ENCODE measurements at places on chromosomes 3 and 15. TPM values are rescaled to one million over a fixed set of nuclear protein-coding genes. Genes with fewer than 3 reads are reported as not detected.

GRCh38 chr3:187257992-187258692 lies 33.4 kb downstream of the MASP1 start:
- DNase-seq, result no peak

GRCh38 chr3:46936733-46937250 lies 39.8 kb downstream of the CCDC12 start:
- DNase-seq, result no peak

DNA sequence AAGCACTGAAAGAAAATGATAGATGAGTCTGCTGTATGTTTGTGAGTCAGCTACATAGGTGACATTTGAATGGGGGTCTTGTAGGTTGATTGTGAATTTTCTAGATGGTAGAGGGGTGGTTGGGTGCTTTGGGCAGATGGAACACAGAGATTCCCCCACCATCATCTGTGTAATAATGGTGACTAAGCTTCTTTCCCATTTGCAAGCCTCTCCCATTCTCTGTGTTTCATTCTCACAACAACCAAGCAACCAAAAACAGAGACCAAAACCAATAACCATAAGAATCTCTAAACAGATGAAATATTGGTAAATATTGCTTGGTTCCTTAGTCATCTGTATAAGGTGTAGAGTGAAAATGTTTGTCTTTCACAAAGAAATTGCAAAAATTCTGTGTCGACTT lies 17.8 kb upstream of the UTS2B start:
- DNase-seq, result no peak

DNA sequence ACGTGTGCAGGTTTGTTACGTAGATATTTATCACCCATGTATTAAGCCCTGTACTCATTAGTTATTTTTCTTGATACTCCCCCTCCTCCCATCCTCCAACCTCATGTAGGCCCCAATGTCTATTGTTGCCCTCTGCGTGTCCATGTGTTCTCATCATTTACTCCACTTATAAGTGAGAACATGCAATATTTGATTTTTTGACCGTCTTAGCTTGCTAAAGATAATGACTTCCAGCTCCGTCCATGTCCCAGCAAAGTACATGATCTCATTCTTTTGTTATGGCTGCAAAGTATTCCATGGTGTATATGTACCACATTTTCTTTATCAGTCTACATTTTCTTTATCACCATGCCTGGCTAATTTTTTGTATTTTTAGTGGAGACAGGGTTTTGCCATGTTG lies 623.2 kb downstream of the SQOR start:
- DNase-seq, result no peak

DNA sequence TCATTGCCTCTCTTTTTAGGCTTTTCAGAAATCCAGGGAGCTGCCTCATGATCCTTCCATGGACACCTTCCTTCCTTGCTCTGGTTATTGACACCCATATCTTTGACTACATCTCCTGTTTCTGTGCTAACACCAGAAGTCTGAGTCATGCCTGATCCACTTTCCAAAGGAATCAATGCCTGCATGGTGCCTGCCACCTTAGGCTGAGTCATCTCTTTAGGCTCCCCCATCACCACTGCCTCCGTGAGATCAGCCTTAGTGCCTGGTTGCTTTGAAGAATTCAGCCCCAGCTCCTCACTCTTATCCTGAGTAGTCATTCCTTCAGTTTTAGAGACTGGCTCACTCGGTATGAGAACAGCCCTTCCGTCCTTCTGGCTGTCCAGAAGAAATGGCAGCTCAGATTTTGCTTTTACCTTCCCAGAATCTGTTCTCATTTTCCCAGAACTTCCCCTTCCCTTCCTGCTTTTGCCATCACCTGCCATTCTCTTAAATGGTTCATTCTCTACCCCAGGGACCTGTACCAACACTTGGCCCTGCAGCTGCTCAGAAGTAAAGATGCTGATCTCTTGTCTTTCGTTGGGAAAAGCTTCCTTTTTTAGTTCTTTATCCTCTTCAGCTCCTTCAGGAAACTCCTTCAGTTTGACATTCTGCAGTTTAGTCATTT lies 105.3 kb downstream of the MAP4 start:
- no peak for DNase-seq

- DNase-seq, result peak; percentile 78
These were observed 45.9 kb upstream of the THUMPD3 start for GRCh38 chr3:9316881-9317361.

DNA sequence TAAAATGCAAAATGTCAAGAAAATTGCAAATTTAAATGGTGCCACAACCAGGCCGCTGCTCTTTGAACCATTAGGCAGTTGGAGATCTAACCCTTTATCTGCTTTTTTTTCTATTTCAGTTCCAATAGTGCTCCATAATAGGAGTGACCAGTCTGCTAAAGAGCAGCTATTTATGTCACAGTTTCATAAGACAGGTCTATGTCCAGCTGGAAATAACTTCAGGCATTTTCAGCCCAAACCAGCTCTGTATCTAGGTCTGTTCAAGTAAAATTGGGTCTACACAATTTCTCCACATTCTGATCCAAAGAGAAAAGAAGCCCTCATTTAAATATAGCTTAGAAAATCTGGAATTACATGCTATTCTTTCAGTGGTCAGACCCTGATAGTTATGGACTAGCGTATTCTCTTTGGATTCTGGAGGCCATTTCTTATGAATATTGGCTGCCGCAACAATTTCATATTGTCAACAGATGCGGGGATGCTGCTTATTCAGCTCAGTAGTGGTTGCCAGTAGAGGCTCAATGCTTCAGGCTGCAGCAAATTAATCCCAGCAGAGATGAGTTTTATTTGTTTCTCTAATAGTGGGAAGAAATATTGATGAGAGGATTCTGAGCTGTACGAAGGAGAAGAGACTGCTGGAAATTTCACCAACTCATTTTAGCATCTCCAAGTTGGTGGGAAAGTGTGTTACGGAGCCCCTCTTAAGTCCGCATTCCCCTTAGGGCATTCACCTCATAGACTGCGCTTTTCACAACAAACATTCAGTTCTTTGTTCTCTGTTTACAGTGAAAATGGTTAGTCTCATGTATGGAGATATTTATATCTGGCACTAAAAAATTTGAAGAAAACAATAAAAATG lies 887.0 kb downstream of the ROBO1 start:
- peak; percentile 77 for DNase-seq

DNA sequence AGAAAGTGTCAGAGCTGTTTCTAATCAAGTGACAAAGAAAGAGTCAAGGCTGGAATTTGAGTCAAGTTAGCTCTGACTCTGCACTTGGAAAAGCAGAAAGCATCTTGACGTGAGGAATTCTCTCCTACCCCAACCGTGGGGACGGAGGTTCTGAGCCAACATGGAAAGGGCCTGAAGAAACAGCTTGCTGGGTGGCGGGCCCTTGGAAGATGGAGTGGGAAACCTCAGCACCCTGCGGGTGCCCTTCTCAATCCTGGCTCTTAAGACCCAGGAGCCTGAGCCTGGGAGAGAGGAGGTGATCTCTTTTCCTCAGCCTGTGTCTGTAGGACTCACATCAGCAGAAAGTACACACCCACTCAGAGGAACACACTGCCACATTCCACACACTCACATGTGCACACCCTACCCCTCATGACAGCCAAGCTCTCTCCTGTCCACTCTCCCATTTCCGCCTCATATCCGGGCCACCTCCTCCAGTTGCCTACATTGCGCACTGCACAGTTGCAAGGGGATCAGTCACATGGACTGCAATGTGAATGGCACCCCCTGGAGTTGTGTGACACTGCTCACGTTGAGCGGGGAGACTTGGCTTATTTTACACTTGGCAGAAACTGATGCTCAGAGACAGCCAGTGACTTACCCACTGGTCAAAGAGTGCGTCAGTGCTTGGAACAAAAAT lies 101.5 kb upstream of the SLC6A6 start:
- no peak for DNase-seq

- no peak for DNase-seq
These were observed 48.1 kb downstream of the BFSP2 start for GRCh38 chr3:133447750-133448477.

- DNase-seq, result no peak
These were observed 262.0 kb upstream of the KCNH8 start for GRCh38 chr3:18886331-18886730.

GRCh38 chr3:196214783-196215441 lies 1.4 kb upstream of the SLC51A start:
- DNase-seq, result no peak

DNA sequence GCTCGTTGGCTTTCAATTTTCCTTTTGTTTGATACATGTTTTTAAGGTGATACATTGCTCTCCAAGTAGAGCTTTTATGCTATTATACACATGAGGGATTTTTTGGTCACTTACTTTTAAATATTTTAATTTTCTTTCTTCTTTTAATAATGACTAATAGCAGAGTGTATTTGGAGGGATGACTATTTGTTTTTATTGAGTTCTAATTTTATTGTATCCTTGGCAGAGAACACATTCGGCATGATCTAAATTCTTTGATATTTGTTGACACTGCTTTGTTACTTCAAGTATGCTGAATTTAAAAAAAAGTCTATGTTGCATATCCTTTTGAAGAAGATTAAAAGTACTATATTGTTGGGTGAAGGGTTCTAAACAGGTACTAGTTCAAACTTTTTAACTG lies 149.9 kb upstream of the PDZRN3 start:
- DNase-seq, result no peak

GRCh38 chr3:41178576-41178975 lies 20.7 kb upstream of the CTNNB1 start:
- DNase-seq, result no peak

Gene GALNT15
- polyA plus RNA-seq, result 1.3 TPM

Gene DMXL2
- polyA plus RNA-seq, result 24.0 TPM

Gene PLXNB1
- 32.2 TPM for polyA plus RNA-seq

Gene GPR171
- polyA plus RNA-seq, result not detected

All from hindlimb muscle (tissue), 1 donor.